ENCODE measurements at places on chromosomes 7 and 10.

- no peak for DNase-seq
Measured at GRCh38 chr7:43362652-43363034, 220.3 kb upstream of the STK17A start.

- no peak for DNase-seq
Measured at GRCh38 chr10:6195846-6196245, 6.9 kb upstream of the PFKFB3 start.

- DNase-seq = no peak
Measured at GRCh38 chr10:1591045-1591444, 146.3 kb downstream of the ADARB2 start.

DNA sequence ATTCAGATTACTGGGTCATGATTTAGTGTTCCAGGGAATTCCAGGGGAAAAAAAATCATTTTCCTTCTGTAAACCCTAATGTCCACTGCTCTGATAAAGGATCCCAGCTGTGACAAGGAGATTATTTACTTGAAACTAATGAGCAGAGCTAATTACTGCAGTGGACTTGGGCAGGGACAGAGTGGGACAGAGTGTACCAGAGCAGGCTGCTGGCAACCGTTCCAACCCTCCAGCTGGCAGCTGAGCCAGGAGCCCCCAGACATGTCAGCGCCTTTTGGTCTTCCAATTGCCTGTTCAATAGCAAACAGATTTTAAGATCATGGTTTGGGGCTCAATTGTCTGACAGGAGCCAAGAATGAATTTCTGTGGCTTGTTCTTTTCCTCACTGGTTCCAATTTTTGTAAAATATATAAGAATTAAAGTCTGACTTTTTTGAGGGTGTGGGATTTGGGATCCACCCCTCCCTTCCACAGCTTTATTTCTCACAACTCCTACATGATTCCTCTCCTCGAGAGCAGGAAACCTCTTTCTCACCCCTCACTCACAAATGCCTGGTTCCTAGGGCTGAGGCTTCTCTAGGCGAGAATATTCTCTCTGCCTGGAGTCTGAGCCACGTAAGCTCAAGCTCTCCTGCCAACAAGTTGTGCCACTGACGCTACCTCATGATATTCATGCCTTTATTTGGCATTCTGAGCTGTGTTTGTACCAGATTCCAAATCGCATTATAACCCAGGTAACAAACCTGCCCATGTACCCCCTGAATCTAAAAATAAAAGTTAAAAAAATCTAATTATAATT lies 20.6 kb upstream of the FAM180A start:
- no peak for DNase-seq

- no peak for DNase-seq
Measured at GRCh38 chr7:37927773-37928444, 7.5 kb downstream of the EPDR1 start.

DNA sequence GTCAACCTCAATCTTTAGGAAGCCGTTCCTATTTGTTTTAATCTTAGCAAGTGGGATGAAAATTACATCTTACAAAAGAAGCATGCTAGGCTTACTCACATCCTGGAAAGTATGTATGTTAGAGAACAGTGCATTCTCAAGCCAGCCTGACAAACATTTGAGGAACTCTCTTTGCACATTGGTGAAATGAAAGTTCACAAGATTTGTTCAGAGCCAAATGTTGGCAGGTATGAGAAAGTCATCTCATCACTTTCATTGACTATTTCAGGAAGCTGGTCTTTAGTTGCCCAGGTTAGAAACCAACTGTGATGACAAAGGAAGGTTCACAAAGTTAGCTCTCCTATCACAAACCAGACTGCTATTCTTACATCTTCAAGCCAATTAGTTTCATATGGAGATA lies 57.1 kb downstream of the ABCB1 start:
- no peak for DNase-seq

- no peak for DNase-seq
Measured at GRCh38 chr7:44796034-44796503, 412 bp upstream of the PPIA start.

DNA sequence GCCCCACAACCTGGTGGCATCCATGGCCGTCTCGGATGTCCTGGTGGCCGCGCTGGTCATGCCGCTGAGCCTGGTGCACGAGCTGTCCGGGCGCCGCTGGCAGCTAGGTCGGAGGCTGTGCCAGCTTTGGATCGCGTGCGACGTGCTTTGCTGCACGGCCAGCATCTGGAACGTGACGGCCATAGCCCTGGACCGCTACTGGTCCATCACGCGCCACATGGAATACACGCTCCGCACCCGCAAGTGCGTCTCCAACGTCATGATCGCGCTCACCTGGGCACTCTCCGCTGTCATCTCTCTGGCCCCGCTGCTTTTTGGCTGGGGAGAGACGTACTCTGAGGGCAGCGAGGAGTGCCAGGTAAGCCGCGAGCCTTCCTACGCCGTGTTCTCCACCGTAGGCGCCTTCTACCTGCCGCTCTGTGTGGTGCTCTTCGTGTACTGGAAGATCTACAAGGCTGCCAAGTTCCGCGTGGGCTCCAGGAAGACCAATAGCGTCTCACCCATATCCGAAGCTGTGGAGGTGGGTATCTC lies 1.1 kb downstream of the HTR5A start:
- DNase-seq = no peak

GRCh38 chr7:93544691-93545090 lies 29.8 kb downstream of the CALCR start:
- no peak for DNase-seq

GRCh38 chr7:35878351-35878750 lies 77.5 kb downstream of the SEPTIN7 start:
- no peak for DNase-seq

DNA sequence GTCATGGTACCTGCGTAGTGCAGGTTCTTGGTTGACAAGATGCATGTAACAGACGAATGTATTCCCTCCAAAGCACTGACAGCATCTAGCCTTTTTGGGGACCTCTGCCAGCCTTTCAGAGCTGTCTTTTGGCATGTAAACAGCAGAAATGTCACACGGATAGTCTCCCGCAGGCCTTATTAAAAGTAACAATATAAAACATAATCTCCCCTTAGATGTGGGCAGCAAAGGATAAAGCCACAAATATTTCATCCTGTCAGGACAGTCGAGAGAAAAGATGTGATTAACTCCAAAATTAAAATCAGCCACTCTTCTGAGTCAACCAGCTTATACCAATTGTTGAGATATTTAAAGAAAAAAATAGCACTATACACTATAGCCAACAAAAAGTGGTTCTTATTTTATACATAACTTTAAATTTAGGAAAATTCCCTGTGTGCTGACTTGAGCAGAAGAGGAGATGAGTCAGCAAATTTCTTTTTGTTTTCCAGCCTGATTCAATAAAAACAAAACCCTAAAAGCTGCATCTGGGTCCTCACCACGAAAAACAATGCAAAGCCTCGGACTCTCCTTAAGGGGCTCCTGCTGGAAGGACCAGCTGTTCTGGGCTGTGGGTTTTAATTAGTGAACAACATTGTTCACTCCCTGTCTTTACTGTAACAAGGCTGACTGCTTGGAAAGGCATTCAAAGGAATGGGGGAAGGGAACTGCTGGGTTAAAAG lies 240.2 kb downstream of the ADAM12 start:
- DNase-seq = no peak

GRCh38 chr7:16027396-16027795 lies 340.9 kb upstream of the MEOX2 start:
- no peak for DNase-seq

DNA sequence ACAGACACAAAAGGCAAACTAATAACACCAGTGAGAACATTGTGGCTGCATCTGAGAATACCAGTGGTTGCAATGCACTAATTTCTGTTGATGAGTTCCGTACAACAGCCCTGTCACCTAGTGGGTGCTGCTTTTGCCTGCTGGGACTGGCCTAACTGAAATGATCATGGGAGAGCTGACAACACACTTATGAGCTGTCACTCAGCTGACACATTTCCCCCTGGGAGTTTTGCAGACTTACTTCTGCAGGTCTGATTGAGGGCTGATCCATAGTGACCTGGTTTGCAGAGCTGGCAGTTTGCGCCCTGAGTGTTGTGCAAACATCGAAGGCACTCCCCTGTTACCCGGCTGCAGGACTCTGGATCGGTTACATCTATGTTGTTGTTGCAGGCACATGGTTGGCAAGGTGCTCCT lies 60.6 kb upstream of the LAMB1 start:
- no peak for DNase-seq

DNA sequence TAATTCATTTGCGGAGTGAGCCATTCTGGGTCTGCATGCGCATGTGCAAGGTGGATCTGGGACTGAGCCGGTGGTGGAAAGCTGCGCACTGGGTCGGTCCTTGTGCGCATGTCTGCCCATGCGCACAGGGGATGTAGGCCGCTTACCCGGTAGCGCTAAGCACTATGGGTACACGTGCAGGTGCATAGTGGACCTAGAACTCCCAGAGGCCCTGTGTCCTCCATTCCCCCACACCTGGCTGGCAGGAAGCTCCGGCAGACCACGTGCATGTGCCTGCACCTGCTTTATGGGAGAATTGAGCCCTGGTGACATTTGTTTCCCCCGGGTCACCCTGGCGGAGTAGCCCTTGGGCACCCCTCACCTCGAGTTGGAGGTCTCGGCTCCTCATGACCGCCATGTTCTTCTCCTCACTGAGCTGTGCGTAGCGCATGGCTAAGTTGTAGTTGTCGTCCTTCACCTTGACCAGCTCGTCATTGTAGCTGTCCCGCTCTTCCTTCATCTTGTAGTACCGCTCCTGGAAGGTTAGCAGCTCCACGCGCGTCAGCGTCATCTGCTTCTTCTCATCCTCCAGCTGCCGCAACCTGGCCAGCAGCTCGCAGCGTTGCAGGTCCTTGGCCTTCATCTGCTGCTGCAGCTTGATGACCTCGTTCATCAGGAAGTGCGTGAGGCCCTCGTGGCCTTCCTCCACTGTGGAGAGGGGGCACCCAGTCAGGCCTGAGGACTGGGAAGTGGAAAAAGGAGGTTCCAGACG lies 99.6 kb downstream of the CARD11 start:
- DNase-seq = no peak

DNA sequence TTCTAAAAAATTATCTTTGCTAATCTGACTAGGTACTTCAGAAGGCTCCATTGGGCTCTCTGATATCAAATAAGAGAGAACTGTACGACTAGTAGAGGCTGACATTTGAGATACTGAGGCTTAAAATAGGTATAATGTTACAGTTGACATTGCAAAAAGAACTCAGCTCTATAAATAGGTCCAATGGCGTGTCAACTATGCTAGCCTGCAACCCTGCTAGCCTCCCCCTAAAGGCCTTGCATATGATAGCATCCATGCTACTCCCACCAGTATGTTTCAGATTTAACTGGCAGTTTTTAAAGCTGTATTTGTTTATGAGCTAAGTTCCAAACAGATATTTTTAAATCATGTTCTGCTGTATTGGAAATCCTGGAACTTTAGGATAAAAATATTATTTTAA lies at the start of gene PPP1R3A:
Gene PPP1R3A, minus strand, starts transcription at position 64 of the 400 bp plus-strand sequence. Its CDS starts 13 bp downstream, at position 51.
- DNase-seq = no peak

DNA sequence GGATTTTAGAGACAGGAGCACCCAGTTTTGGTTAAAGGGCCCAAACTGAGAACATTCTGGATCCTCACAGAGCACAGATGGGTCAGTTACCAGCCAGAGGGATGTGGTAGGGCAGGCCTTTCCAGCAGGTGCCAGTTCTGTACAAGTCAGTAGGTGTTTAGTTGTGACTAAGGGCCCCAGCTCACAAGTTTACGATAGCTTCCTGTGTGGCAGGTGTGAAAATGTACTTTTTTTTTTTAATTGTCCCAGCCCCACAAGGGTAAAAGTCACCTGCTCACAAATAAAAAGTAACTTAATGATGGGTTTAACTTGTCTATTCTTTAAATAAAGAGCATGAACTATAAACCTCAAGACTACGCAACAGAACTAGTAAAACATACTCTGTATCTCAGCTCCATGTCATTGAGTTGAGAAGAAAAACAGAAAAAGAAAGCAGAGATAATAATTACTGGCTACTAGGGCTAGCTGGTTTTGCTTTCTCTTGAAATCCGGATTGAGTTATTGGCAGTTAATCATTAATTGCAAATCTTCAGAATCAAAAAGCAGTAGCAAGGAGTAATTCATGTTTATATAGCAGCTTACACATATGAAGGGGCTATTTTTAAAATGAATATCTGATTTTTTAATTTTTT lies 15.4 kb downstream of the NFE2L3 start:
- DNase-seq = no peak

- DNase-seq = no peak
Measured at GRCh38 chr10:29962166-29962850, 97.1 kb downstream of the JCAD start.

DNA sequence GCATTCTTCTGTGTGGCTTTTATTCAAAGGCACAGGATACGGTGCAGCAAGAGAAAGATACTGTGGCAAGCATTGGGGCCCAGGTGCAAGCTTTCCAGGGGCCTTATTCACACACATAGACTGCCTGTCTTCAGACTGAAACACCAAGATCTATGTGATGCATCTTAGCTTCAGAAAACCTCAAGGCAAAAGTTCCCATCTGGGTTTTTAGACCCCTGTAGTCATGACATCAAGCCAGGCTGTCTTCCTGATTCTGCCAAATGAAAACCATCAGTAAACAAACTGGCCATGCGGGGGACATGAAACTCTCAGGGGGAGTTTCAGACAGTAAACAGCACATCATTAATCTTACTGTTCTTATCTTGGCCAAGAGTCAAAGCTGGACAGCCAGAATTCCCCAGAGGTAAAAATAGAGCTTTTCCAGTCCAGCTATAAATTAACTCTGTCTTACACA lies 9.8 kb downstream of the AGBL3 start:
- no peak for DNase-seq

DNA sequence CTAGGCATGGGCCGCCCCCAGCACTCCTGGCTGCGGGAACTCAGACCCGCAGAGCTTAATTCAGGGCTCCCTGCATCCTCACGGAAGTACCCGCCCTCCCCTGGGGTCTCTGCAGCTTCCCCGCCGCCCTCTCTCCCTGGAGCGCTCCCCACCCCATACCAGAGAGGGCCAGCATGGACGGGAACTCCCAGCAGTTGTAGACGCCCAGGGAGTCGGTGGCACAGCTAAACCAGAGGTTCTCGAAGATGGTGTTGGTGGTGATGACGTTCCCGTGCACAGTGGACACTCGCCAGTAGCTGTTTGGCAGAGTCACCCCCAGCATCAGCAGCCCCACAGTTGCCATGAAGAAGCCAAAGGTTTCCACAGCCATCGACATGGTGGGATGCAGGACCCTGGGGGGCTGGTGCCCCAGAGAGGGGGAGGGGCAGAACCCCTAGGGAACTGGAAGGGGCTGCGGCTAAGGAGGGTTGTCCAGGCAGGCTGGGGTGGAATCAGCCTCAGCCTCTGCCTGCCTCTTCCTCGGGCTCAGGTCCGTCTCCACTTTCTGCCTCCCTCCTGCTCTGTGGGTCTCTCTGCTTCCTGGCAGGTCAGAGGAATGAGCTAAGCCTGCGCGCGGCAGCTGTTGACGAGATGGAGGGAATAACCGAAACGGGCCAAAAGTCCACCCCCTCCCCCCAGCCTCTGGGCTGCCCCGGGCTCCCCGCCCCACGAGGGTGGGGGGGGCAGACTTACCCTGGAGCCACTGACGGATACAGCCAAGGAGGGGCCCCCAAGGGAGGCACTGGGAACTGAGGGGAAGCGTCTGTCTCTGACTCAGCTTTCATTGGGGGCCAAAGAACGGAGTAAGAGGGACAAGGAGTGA lies at the start of gene CLDN15:
Gene CLDN15, minus strand, starts transcription at position 597 of the 862 bp plus-strand sequence. Its CDS starts 221 bp downstream, at position 376.
- no peak for DNase-seq

- DNase-seq = no peak
Measured at GRCh38 chr7:32030904-32031692, 39.1 kb downstream of the PDE1C start.

- DNase-seq = no peak
Measured at GRCh38 chr7:140214075-140214684, 37.4 kb upstream of the KDM7A start.
